ENCODE measurements at places on chromosomes 1 and 21. TPM values are rescaled to one million over a fixed set of nuclear protein-coding genes. Genes with fewer than 3 reads are reported as not detected.

Gene C1orf50
- total RNA-seq: 17.1 TPM

Gene SLC6A9
- total RNA-seq: 0.29 TPM

Gene SIK1
- 203 TPM for total RNA-seq

Gene CD84
- total RNA-seq: 12.9 TPM

GRCh38 chr21:34693192-34693810 is 24.5 kb downstream of the CLIC6 start:
- no peak overlapping the region for H3K27ac ChIP-seq
- no peaks in the 10 kb centered on the region for H3K4me1 ChIP-seq
- no peak overlapping the region for H3K4me3 ChIP-seq
- DNase-seq: no peak

DNA sequence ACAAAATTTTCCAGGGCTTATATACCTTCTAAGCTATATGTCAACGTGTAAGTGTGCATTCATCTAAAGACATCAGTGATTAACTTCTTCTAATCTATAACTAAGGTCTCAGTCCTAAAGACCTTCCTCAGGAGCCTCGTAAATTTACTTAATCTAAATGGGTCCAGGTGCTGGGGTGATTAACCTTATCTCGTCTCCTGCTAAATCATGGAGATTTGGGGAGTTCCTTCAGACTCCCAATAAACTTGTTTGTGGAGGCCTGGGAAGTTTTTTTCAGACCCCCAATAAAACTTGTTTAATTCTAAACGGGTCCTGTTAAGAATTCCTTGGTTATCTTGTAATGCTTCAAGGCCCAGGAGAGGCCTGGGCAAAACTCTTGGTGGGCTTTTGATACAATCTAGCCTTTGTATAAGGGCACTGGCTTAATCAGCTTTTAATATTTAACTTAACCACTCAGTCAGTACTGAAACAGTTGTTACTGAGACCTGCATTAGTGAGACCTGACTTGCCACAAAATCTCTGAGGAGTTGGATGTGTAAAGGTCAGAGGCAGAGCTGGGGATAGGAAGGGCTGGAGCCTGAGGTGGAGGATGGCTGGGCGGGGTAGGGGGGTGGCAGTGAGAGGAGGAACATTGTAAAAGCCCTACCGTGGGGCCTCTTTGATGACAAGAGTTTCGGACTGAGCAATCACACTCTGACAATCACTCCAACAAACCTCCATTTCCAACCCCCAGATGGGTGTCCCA is 6.2 kb upstream of the HMGCS2 start:
- H3K36me3 ChIP-seq: no peaks in the 10 kb centered on the region
- no peak overlapping the region for H3K4me3 ChIP-seq
- H3K27me3 ChIP-seq: peaks cover 3% of the 10 kb centered on the region
- no peaks in the 10 kb centered on the region for H3K4me1 ChIP-seq
- no peak for DNase-seq

- H3K36me3 ChIP-seq: peaks cover 41% of the 10 kb centered on the region
- peak overlapping the region; percentile 86 for H3K27ac ChIP-seq
- no peaks in the 10 kb centered on the region for H3K27me3 ChIP-seq
- H3K4me1 ChIP-seq: peaks cover 34% of the 10 kb centered on the region
These were observed 2.0 kb downstream of the FCER1G start for GRCh38 chr1:161216945-161217712.

- H3K27me3 ChIP-seq: no peaks in the 10 kb centered on the region
- H3K4me1 ChIP-seq: peaks cover 5% of the 10 kb centered on the region
- H3K27ac ChIP-seq: no peak overlapping the region
- H3K36me3 ChIP-seq: no peaks in the 10 kb centered on the region
These were observed 9.3 kb downstream of the MASP2 start for GRCh38 chr1:11037740-11038182.

GRCh38 chr1:211587123-211587522 is 8.2 kb upstream of the SLC30A1 start:
- no peak overlapping the region for H3K4me3 ChIP-seq
- no peaks in the 10 kb centered on the region for H3K27me3 ChIP-seq
- no peaks in the 10 kb centered on the region for H3K36me3 ChIP-seq
- DNase-seq: no peak
- peaks cover 20% of the 10 kb centered on the region for H3K4me1 ChIP-seq
- no peak overlapping the region for H3K27ac ChIP-seq

GRCh38 chr1:65503427-65503826 is 83.0 kb downstream of the LEPR start:
- H3K4me1 ChIP-seq: no peaks in the 10 kb centered on the region
- H3K27me3 ChIP-seq: no peaks in the 10 kb centered on the region
- H3K36me3 ChIP-seq: no peaks in the 10 kb centered on the region
- no peak overlapping the region for H3K27ac ChIP-seq

DNA sequence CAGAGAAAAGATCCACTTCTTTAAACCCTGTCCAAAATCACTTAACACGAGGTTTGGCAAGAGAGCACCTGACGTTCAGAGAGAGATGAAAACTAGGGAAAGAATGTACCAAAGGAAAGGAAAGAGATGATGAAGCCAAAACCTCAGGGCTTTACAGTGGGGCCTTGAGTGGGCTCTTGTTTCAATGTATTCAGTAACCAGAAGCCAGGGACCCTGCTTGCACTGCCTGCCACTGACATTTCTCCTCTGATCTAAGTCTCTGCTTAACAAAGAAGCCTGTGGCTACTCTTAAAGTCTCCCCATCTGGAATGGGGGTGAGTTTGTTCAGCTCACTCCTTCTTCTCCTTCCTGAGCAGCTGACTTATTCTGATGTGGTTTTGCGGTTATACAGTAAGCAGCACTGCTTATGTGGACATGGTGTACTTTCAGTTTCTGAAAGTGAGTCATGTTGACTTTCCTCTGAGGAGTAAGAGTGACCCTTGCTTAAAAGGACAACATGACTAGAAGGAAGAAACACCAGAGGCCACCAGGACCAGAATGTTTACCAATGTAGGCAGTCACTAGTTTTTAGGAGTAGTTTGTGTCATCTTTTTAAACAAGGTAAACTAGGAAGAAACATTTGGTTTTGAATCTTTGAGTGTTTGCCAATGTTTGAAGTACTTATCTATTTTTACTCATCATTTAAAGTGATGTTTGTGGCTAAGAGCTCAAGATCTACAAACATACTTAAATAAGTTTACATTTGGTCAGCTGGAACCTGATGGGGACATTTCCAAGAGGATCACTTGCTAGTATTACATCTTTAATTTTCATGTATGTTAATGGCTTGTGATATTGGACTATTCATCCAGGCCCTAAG is 87.4 kb downstream of the FASLG start:
- H3K27ac ChIP-seq: peak overlapping the region; percentile 51
- peaks cover 15% of the 10 kb centered on the region for H3K4me1 ChIP-seq
- no peaks in the 10 kb centered on the region for H3K27me3 ChIP-seq

DNA sequence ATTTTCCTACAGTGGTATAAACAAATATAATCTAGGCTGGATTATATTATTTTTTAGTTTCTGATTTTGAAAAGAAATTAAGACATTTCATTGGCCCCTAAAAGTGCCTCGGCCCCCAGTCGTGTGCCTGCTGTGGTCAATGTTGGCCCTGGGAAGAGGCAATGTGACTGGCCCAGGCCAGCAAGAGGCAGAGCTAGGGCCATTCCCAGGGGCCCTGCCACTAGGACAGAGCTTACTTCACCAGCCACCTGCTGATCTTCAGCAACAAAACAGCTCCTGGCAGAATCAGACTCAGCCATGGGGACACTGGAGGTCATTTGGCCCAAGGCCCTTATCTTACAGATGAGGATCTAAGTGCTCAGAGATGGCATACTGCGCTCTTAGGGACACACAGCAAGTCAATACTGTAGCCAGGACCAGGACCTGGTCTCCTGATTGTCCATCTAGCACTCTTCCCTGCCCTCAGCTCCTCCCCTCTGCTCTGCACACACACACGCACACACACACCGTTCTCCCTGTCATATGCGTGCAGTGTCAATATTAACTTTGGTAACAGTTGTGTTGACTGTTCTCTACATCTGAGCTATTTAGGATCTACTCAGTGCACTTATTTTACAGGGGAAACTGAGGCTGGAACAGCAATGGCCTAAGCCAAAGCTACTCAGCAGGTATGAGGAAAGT is 16.6 kb upstream of the KLHDC7A start:
- H3K4me3 ChIP-seq: no peak overlapping the region
- H3K36me3 ChIP-seq: no peaks in the 10 kb centered on the region
- H3K27ac ChIP-seq: no peak overlapping the region
- DNase-seq: no peak
- H3K27me3 ChIP-seq: no peaks in the 10 kb centered on the region

DNA sequence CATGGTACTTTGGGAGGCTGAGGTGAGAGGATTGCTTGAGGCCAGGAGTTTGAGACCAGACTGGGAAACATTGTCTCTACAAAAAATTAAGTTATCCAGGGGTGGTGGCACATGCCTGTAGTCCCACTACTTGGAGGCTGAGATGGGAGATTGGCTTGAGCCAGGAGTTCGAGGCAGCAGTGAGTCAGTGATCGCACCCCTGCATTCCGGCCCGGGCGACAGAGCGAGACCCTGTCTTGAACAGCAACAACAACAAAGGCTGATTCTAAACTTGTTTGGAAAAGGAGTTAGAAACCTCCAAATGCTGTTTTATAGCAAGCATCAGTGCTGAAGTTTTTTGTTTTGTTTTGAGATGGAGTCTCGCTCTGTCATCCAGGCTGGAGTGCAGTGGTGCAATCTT is 14.7 kb downstream of the LYPD8 start:
- no peak overlapping the region for H3K4me3 ChIP-seq
- H3K4me1 ChIP-seq: no peaks in the 10 kb centered on the region
- no peaks in the 10 kb centered on the region for H3K36me3 ChIP-seq
- H3K27ac ChIP-seq: no peak overlapping the region
- DNase-seq: no peak
- H3K27me3 ChIP-seq: no peaks in the 10 kb centered on the region

DNA sequence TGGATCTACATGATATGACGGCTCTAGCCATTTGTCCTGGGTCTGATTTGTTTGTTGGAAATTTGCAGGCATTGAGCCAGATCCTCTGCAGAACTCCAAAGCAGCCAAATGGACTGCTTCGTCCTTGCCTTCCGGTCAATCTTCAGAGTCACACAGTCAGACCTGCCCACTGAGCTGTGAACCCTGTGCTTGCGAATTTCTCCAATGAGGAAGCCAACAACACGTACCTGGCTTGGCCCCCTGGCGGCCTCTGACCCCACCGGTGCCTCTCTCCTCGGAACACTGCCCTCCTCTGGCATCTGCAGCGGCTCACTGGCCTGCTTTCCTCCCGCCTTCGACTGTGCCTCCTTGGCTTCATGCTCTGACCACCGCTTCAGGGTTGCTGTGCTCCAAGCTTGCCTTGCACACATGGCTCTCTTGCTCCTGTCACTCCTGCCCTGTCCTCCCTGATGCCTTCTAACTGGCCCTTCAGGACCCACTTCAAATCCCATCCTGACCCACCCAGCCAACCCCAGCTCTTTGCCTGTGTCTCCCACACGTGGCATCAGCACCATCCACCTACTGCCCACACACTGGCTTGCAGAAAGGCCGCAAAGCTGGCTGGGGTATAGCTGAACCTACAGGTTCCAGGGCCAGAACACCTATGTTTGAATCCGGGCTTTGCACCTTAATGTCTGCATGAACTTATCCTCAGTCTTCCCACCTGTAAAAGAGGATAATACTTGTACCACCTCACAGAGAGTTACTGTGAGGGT is 128.2 kb downstream of the KCNN3 start:
- H3K4me1 ChIP-seq: peaks cover 39% of the 10 kb centered on the region
- H3K36me3 ChIP-seq: no peaks in the 10 kb centered on the region
- DNase-seq: peak; percentile 14
- H3K27ac ChIP-seq: no peak overlapping the region
- H3K4me3 ChIP-seq: no peak overlapping the region
- peaks cover 3% of the 10 kb centered on the region for H3K27me3 ChIP-seq

GRCh38 chr1:101150266-101150665 is 86.6 kb upstream of the S1PR1 start:
- no peak overlapping the region for H3K27ac ChIP-seq
- H3K4me3 ChIP-seq: no peak overlapping the region
- H3K36me3 ChIP-seq: no peaks in the 10 kb centered on the region
- no peaks in the 10 kb centered on the region for H3K4me1 ChIP-seq

GRCh38 chr1:154813300-154813816 is 56.7 kb downstream of the KCNN3 start:
- H3K4me3 ChIP-seq: no peak overlapping the region
- no peaks in the 10 kb centered on the region for H3K27me3 ChIP-seq
- no peak overlapping the region for H3K27ac ChIP-seq
- no peaks in the 10 kb centered on the region for H3K4me1 ChIP-seq

All from natural killer cell (primary cell).